Liver (tissue), 10 donors: ENCODE measurements at places on chromosomes 1 and 21. TPM values are rescaled to one million over a fixed set of nuclear protein-coding genes. Genes with fewer than 3 reads are reported as not detected.

DNA sequence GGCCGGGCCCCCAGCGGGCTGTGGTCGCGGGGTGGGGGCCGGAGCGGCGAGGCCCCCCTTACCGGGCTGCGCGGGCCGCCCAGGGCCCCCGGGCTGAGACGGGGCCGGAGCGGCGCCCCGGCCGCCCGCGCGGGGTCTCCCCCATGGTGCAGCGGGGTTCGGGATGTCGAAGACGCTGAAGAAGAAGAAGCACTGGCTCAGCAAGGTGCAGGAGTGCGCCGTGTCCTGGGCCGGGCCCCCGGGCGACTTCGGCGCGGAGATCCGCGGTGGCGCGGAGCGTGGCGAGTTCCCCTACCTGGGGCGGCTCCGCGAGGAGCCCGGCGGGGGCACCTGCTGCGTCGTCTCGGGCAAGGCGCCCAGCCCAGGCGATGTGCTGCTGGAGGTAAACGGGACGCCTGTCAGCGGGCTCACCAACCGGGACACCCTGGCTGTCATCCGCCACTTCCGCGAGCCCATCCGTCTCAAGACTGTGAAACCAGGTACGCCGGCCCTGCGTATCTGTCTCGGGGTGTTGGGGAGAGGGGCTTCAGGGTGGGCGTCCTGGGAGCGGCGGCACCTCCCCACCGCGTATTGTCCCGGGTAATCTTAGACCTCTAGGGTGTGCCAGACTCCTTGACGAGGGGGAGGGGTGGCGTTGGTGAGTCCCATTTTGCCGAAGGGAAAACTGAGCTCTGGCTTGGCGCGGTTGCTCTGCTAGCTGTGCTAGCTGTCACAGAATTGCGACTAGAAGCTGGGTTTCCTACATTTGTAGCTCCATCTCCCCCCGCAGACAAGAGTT, 745 bp downstream of the MAGI3 start:
- H3K27ac ChIP-seq = peak overlapping the region; percentile 91
- H3K4me1 ChIP-seq = peaks cover 24% of the 10 kb centered on the region
- H3K4me3 ChIP-seq = peak overlapping the region; percentile 85
- no peaks in the 10 kb centered on the region for H3K36me3 ChIP-seq
- no peaks in the 10 kb centered on the region for H3K27me3 ChIP-seq

HSD11B1 gene
- 0.09 TPM for total RNA-seq

DNA sequence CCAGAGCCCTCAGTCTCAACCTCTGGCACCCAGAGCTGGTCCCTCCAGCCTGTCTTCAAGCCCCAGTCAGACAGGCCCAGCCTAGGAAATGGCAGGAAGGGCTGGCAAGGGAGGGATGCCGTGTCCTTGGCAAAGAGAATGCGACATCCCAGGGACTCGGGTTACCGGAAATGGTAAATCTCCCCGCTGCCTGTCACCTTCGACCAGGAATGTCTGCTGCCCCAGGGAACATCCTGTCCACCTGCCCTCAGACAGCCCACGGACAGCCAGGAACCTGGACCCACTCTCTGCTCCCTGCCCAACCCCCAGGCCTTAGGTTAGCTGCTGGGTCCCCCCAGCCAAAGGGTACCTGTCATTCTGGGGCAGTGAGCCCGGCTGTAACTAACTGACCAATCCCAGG, 23.9 kb downstream of the HSPG2 start:
- no peak for DNase-seq
- no peak overlapping the region for H3K4me3 ChIP-seq
- H3K27ac ChIP-seq = peak overlapping the region; percentile 23
- no peaks in the 10 kb centered on the region for H3K36me3 ChIP-seq
- no peaks in the 10 kb centered on the region for H3K27me3 ChIP-seq
- H3K4me1 ChIP-seq = peaks cover 2% of the 10 kb centered on the region

DNA sequence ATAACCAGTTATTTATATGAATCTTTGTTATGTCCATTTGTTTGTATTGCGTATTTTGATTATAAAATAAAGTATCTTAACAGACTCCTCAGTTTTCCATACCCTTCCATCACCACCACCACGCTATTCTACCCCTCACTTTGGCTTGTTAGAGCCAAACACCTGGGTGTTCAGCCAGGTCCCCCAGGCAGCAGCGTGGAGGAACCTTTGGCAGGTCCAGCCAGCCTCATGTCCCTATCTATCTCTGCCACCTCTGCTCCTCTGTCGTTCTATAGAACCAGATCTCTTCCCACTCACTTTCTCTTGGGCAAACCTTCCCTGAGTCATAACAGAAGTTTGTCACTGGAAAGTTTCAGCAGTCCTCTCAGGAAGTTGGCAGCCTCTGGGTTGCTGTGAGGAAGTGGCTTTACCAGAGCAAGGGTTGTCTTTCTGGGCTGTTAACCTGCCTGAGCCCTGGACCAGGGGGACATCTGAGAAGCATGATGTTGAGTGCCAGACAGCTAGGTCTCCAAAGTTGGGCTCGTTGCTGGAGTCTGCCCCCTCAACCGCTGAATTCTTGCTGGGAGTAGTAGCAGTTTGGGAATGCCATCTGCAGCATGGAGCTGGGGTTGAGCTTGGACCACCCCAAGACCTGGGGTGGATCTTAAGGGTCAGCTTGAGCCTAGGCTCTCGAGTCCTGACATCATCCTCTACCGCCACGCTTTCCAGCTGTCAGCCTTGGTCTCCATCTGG, 996 bp upstream of the SH3BGRL3 start:
- H3K27me3 ChIP-seq = no peaks in the 10 kb centered on the region
- peak overlapping the region; percentile 78 for H3K4me3 ChIP-seq
- H3K4me1 ChIP-seq = peaks cover 55% of the 10 kb centered on the region
- H3K27ac ChIP-seq = peak overlapping the region; percentile 86
- DNase-seq = no peak

ZNF436 gene
- 5.4 TPM for total RNA-seq

- peaks cover 5% of the 10 kb centered on the region for H3K4me1 ChIP-seq
- no peaks in the 10 kb centered on the region for H3K27me3 ChIP-seq
- no peak for DNase-seq
- no peak overlapping the region for H3K4me3 ChIP-seq
- no peak overlapping the region for H3K27ac ChIP-seq
These were observed 5.5 kb upstream of the ILDR2 start for GRCh38 chr1:166980818-166981217.

DNA sequence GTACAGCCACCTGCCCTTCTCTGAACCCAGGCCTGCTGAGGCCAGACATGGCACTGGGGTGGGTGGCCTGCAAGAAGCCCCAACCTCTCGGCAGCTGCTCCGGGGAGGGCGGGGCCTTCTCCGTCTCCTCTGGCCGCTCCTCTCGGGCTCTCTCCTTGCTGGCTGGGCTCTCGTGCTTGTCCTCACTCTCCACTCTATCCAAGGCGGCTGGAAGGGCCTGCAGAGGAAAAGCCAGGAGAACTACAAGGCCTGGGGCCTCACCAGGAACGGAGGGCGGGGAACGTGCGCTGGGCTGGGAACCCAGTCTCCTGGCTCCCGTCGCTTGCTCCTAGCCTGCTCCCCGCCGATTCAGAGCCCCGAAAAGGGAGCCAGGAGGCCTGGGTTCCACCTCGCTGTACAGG, 59.1 kb downstream of the CHD5 start:
- H3K27ac ChIP-seq = no peak overlapping the region
- H3K4me1 ChIP-seq = no peaks in the 10 kb centered on the region
- H3K27me3 ChIP-seq = peaks cover 2% of the 10 kb centered on the region
- no peak for DNase-seq
- no peaks in the 10 kb centered on the region for H3K36me3 ChIP-seq
- no peak overlapping the region for H3K4me3 ChIP-seq

PTGER3 gene
- 0.25 TPM for total RNA-seq
